ENCODE measurements at places on chromosomes 3 and 15. TPM values are rescaled to one million over a fixed set of nuclear protein-coding genes. Genes with fewer than 3 reads are reported as not detected.

Gene THSD4
- total RNA-seq = 0.10 TPM

Gene ESYT3
- total RNA-seq = 0.21 TPM

Gene SPINK8
- total RNA-seq = not detected

Gene SAMD7
- total RNA-seq = not detected

Gene SNX22
- total RNA-seq = 4.5 TPM

Gene STRA6
- total RNA-seq = not detected

Gene CYP19A1
- total RNA-seq = 0.31 TPM

Gene ATP6V1A
- 30.9 TPM for total RNA-seq

Gene RYR3
- 0.10 TPM for total RNA-seq

Gene ADGRG7
- total RNA-seq = not detected

Gene CHL1
- total RNA-seq = 1.8 TPM

Gene STAC
- total RNA-seq = under 0.01 TPM

Gene RAB6B
- total RNA-seq = 0.52 TPM

Gene ANKDD1A
- total RNA-seq = 11.3 TPM

Gene GPR62
- total RNA-seq = 0.10 TPM

Gene STIMATE
- 27.3 TPM for total RNA-seq

Gene TUSC2
- 15.3 TPM for total RNA-seq

Gene TOPBP1
- total RNA-seq = 77.0 TPM

Gene GOLGA6L1
- not detected for total RNA-seq

Gene SPRED1
- 0.94 TPM for total RNA-seq

Gene DNASE1L3
- 1.6 TPM for total RNA-seq

Gene ALDH1A3
- 0.10 TPM for total RNA-seq

Measured in mononuclear cell (primary cell).